ENCODE measurements at places on chromosomes 1 and 21.

GRCh38 chr1:175188936-175189335, 3.6 kb downstream of the KIAA0040 start:
- peak; percentile 73 for DNase-seq

DNA sequence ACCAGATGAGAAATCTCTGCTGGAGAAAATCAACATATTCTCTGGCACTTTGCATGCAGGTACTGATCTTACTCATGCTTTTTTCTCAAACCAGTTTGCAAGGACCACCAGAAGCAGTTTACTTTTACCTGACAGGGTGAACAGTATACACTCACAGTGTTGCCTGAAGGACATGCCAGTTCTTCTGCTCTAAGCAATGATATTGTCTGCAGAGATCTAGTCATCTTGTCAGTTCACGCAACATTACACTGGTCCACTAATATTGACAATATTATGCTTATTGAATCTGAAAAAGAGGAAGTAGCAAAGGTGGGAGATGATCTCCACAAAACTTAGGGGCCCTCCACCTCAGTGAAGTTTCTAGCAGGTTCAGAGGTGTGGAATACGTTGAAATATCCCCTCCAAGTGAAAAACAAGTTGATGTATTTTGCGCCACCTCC, 3.8 kb upstream of the S100B start:
- DNase-seq: no peak

- no peak for DNase-seq
Measured at GRCh38 chr1:218301217-218301616, 16.1 kb downstream of the RRP15 start.

DNA sequence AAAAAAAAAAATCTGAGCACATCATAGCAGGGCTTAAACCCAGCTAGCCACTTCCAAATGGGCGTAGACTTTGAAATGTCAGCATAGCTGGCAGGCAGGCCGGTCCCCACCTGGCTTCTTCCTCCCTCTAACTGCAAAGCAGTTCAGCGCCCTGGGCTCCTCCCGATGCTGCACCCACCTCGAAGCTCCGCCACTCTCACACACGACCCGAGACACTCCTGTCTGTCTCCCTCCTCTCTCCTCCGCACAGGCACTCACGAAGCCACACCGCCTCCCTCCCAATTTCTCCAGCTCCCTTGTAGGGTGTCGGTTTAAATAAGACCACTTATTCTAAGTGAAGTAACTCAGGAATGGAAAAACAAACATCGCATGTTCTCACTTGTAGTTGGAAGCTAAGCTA, 301.3 kb downstream of the NPHP4 start:
- no peak for DNase-seq
